Muscle of back (tissue), 13 donors: ENCODE measurements at places on chromosomes 4 and X.

GRCh38 chrX:69234624-69235023, 69.4 kb upstream of the PJA1 start:
- no peak for DNase-seq

DNA sequence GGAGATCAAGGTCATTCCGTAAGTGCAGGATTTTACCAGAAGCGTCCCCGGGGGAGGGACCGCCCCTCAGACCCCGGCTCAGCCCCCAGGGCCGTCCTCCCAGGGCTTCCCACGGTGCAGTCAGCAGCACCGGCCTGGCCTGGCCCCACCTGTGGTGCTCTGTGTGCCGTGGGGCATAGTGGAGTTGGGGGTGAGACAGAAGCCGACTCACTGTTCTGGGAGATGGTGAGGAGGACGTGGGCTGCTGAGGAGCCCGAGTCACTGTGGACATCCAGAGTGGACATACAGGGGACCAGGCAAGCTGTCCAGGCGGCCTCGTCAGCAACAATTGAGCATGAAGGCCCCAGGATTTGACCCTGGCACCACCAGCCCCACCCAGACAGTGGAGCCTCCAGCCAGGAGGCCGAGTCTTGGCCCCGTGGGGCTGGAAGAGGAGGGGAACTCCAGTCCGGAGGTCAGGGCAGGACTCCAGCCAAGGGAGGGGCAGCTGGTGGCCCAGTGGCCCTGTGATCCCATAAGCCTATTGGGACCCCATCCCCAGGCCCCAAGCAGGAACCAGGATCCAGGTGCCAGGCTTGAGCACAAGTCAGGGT, 19.1 kb downstream of the ATP5ME start:
- no peak for DNase-seq

DNA sequence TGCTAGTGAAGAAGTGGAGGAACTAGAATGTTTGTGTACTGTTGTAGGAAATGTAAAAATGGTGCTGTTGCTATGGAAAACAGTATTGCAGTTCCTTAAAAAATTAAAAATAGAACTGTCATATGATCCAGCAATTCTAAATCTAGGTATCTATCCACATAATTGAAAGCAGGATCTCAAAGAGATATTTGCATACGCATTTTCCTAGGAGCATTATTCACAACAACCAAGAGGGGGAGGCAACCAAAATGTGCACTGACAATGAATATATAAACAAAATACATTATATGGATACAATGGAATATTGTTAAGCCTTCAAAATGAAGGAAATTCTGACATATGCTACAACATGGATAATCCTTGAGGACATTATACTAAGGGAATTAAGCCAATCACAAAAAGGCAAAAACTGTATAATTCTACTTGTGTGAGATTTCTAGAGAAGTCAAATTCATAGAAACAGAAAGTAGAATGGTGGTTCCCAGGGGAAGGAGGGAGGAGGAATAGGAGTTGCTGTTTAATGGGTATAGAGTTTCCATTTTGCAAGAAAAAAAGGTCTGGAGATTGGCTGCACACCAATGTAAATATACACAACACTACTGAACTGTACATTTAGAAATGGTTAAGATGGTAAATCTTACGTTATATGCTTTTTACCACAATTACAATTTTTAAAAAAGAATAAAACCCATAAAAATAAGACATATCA, 35.6 kb upstream of the KCNE5 start:
- no peak for DNase-seq

- DNase-seq = peak; percentile 84
Observed at GRCh38 chr4:166165829-166166420, 292.9 kb downstream of the TLL1 start.

- no peak for DNase-seq
Observed at GRCh38 chr4:14671146-14671545, 331.1 kb upstream of the CPEB2 start.

DNA sequence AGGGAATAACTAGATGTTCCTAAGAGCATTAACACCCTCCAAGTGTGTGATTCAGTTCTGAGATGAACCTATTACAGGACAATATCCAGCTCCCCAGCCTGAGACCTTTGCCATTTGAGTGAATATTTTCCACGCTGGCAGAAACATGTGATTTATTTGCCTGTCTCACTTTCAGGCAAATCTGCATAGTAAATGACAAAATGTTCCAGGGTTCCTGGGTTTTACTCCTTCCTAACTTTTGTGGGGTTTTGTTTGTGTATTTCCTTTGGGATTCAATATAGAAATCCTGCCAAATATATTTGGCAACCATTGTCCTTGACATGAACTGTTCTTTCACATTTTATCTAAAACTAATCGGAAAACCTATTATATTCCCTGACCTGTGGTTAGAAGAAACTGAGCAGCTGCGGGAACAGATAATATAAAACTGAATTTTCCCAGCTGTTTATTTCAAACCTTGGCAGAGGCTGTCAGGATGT, 12.5 kb downstream of the F8 start:
- peak; percentile 28 for DNase-seq

DNA sequence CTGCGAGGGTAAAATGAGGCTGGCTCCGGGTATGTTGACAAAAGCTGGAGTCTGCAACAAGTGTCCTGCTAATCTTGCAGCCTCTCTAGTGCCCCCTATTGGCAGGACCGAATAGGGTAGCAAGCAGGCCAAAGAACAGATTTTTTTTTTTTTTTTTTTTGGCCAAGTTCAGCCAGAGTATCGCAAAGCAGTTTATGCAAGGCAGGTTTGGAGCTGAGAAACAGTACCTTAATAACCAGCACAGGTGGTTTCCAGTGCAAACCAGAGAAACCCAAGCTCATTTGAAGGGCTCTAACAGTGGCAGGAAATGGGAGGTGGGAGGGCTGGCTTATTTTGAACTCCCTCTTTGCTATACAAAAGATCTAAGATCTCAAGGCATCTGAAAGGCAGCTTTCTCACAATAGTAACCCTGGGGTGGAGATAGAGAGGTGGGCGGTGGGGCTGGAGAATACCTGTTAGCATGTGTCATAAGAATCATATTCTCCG, 38.2 kb upstream of the OCIAD2 start:
- DNase-seq = no peak

DNA sequence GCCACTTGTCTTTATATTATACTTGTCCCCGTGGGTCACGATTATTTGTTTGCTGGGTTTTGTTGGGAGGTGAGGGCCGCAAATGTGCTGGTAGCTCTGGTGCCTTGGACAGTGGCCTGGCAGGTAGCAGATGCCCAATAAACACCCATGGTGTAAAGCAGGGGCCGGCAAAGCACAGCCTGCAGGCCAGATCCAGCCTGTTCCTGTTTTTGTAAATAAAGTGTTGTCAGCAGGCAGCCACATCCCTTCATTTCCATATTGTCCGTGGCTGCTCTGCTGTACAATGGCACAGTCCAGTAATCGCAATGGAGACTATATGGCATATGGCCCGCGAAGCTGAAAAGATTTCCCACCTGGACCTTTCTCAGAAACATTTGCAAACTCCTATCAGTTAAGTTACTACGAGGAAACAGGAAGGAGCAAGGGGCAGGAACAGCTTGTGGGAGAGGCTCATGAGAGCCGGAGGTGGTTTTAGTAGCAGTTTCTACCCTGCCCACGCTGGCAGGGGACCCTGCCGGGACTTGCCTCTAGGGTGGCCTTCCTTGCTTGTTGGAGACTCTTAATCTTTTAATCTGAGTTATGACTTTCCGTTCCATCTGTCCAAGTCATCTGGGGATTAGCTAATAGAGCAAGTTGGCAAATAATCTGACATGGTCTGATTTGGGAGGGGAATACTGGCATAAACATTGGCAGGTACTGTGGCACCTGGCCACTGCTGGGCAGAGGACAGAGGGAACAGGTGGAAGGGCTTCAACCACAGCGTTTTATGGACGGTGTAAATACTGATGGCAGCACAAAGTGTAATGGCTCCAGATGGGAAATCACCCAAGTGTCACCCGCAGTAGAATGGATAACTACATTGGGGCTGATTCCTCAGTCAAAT, 19.6 kb downstream of the CLCN4 start:
- DNase-seq = no peak

GRCh38 chrX:2670978-2671377, 20.1 kb upstream of the CD99 start:
- no peak for DNase-seq

- peak; percentile 26 for DNase-seq
Observed at GRCh38 chr4:41887821-41888686, 47.2 kb upstream of the TMEM33 start.

DNA sequence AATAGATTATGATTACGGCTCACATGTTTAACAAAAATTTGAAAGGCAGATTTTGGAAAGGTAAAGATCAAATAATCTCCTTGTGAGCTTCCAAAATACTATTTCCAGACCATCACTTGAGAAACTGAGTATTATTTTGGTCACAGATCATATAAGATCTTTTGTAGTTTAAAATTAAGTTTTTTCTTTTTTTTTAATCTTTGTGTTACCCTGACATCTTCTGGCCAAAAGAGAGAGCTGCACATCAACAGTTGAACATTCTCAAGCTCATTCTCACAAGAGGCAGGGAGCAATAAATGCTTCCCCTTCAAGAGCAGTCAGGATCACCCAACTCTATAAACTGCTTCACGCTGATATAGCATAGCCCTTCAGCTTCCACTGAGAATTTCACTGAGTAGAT, 15.9 kb downstream of the TMEM192 start:
- peak; percentile 16 for DNase-seq

DNA sequence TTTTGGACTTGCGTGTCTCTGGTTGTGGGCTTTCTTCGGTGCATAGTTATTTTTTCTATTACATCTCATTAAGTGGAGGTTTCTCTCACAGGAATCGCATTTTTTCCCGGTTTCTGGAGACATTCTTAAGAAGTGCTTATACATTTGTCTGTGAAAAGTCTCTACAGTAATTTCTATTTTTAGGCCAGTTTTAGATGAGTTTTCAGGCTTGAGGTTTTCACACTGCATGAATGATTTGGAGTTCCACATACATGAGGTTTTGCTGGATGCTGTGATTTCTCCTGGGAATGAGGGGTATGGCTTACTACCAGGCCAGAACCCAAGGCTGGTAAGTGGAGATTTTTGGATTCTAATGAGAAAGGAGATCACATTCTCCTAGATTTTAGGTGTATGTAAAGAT, 422.6 kb upstream of the SLIT2 start:
- no peak for DNase-seq

- DNase-seq = peak; percentile 63
Observed at GRCh38 chr4:26367811-26368210, 47.0 kb downstream of the RBPJ start.

- DNase-seq = no peak
Observed at GRCh38 chr4:62676962-62677361, 1476.8 kb downstream of the ADGRL3 start.

DNA sequence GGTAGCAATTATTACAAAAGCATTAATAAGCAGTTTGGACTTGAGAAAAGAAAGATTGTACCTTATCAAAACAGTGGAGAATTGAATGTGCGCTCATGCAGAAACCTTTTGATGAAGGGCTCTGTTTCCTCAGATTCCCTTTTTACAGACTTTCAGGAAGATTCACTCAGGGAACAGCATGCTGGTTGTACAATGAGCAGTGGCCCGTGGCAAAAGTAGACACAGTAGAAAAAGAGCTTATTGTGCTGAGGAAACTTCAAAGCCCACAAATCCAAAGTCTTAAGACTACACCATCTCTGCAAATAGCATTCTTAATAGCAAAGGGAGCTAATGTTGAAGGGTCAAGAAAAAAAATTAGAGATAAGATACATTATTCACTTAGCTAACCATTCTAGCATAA, 858.9 kb downstream of the PDHA2 start:
- DNase-seq = no peak

GRCh38 chrX:133869270-133869669, 116.1 kb downstream of the GPC3 start:
- no peak for DNase-seq

- no peak for DNase-seq
Observed at GRCh38 chrX:73268463-73268862, 53.8 kb upstream of the NAP1L2 start.

DNA sequence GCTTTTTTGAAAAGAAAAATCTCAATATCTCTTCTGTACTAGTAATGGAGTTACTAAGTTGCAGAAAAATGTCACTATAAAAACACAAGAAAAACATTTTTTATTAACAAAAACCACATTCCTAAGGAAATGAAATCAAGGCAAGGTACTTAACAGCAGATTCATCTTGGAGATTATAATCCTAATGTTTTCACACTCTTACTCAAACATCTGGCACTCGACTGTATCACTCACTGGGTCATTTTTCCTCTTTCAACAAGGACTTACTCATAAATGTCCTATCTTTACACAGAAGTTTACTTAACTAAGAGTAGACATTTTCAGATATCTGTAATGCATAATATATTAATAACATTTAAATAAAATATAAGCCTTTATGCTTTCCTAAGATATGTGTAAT, 216.6 kb downstream of the NR3C2 start:
- no peak for DNase-seq

DNA sequence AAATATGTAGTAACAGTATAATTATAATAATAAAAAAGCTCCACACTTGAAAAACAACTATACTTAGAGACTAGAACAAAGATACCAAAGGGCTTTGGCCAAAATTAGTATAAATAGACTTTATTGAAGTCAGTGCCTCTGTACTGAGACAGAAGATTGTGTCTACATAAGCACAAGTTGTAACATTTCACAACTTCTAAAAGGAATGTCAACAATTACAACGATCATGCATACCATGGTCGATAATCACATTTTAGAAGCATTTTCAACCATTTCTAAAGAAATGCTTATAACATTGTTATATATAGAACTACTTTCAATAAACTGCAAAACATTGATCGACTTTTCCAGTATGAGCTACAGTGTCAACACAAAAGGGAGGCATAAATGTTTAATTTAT, 57.0 kb downstream of the DHX15 start:
- no peak for DNase-seq

DNA sequence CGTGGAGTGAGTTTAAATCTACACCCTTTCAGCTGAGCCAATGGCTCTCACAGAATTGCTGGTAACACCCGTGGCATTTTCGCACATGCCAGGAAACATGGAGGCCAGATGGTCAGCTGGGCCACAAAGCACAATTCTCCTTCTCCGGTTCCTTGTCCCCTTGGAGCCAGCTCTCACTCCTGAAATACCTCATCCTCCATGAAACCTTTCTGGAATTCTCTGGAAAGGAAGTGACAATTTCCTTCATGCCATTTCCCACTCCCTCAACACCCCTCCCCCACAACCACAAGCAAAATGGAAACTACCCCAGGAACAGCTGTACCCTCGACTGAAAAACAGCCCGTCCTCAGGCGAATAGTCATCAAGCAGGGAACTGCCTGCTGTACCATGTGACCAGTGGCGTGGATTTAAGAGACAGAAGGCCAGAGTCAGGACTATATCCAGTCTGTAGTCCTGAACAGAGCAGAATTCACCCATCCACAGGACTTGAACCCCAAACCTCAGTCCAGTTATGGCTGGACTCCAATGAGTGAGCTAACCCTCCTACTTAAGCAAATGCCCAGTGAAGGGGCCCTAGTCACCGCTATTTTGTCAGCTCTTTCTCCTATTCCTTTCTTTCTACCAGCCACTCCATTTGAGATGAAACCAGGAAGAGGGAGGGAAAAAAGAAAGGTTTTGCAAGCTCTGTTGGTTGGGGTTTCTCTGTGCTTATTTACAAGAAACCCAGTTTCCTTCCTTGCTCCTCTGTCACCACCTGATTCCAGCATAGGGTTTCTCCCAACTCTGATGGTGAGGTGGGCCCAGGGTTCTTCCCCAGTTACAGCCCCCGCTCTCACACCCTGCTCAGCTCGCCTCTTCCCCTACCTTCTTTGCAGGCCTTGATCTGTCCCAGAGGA, 24.5 kb downstream of the ELF4 start:
- no peak for DNase-seq
